ENCODE measurements at places on chromosomes 3 and 15.

DNA sequence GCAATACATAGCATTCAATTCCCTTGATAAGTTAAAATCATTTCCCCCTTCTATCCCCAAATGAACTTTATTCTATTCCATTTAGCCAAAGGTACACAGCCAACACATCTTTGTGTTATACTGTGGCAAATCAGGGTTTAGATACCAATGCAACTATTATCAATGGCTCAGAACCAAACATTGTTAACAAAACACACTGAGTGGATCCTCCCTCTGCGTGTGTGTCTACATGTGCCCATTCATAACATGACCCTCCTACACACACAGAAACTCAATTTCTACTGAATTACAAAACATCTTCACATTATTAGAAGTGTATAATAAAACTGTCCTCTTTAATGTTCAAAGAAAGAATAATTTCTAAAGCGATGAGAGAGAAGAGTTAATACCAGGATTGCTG lies 1.3 kb downstream of the TTBK2 start:
- no peak for DNase-seq

- DNase-seq, result no peak
Measured at GRCh38 chr15:45635763-45636292, 999 bp downstream of the SQOR start.

GRCh38 chr3:78497021-78497420 lies 1270.8 kb downstream of the ROBO1 start:
- no peak for DNase-seq

DNA sequence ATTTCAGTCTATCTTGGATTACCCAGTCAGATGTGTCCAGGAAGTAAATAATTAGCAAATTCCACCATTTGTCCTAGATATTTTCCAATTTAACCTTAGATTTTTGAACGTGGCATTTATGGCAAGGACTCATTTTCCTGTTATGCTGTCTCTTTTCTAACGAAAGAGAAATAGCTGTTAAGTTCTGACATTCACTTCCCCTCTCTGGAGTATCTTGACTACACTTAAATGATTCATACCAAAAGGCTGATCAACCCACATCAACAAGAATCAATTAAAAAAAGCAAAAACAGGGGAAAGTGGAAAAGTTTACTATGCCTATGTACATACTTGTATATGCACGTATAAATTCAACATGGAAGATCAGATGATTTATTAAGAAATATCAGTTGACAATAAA lies 149.9 kb downstream of the FRMD5 start:
- DNase-seq, result no peak

- no peak for DNase-seq
Measured at GRCh38 chr3:64294771-64295170, 69.5 kb upstream of the PRICKLE2 start.

DNA sequence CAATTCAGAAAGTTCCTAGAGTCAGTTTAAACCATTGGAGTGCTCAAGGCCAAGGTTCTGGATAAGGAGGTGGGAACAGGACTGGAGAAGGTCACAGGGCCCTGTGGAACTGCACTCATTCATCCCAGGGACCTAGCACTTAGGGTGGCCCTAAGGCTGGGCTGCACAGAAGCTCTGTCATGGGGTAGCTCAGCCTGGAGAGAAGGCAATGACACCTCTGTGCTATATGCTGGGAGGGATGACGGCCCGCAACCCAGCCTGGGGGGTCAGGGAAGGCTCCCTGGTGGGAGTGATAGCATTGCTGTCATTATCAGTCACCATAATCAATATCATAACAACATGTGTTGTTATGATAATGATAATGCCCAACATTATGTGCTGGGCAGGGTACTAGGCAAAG lies 13.4 kb downstream of the RBP1 start:
- DNase-seq, result no peak

GRCh38 chr3:25306705-25307104 lies 121.4 kb upstream of the RARB start:
- DNase-seq, result no peak

DNA sequence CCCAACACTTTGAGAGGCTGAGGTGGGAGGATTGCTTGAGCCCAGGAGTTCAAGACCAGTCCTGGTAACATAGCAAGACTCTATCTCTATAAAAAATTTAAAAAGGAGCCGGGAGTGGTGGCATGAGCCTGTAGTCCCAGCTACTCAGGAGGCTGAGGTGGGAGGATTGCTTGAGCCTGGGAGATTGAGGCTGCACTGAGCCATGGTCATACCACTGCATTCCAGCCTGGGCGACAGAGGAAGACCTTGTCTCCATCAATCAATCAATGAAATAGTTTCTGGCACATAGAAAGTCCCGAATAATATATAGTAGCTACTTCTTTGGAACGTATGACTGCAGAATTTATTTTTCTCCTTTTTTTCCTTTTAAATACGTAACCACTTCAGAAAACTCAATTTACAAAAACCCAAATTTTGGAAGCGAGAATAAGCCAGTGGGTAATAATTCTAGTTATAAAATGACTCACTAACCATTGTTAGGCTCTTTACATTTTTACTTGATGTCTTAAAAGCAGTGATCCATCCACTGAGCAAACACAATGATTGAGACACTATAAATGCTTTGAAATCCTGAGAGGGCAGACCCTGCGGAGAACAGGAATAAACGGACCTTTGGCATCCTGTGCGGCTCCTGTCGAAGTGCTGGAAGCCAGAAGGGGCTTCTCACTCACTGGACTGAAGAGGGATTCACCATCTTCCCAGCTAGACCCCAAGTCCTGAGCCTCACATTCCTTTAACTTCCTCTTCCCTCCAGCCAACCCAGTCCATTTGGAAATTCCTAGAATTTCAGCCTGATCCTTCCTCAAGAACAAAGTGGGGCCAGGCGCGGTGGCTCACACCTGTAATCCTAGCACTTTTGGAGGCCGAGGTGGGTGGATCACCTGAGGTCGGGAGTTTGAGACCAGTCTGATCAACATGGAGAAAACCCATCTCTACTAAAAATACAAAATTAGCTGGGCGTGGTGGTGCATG lies 68.4 kb upstream of the MFGE8 start:
- no peak for DNase-seq

DNA sequence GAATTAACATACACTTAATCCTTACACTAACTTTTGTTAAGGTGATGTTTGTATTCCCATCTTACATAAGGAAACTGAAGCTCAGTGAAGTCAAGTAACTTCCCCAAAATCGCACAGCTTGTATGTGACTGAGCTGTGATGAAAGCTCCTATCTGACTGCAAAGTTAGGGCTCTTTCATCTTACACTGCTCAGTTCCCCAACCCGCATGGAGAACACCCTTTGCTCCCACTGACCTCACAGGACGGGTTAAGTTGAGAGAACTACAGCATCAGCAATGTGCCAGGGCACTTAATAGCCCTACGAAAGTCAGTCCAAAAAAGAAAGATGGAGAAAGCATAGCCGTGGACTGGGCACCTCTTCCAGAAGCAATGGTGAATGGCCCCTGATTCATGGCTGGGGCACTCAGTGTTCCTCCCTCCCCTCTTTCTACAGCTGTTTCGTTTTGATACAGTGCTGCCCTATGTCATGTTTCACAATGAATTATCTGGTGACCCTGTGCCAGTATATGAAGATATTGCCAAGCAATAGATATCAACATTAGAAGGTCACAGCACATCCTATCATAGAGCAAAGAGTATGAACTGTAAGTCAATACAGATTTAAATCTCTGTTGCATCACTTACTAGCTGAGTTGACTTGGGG lies 38.0 kb downstream of the CADPS start:
- no peak for DNase-seq

DNA sequence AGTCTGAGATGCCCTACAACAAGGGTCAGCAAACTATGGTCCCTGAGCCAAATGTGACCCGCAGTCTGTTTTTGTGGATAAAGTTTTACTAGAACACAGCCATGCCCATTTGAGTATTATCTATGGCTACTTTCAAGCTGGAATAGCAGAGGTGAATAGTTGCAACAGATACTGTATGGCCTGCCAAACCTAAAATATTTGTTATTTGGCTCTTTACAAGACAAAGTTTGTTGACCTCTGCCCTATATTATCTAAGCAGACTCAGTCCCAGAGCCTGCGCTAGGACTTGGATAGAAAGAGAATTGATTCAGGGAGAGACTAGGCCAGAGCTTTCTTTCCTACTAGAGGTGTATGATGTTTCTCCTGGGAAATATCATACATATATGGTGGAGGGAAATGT lies 81.7 kb upstream of the NMNAT3 start:
- no peak for DNase-seq

DNA sequence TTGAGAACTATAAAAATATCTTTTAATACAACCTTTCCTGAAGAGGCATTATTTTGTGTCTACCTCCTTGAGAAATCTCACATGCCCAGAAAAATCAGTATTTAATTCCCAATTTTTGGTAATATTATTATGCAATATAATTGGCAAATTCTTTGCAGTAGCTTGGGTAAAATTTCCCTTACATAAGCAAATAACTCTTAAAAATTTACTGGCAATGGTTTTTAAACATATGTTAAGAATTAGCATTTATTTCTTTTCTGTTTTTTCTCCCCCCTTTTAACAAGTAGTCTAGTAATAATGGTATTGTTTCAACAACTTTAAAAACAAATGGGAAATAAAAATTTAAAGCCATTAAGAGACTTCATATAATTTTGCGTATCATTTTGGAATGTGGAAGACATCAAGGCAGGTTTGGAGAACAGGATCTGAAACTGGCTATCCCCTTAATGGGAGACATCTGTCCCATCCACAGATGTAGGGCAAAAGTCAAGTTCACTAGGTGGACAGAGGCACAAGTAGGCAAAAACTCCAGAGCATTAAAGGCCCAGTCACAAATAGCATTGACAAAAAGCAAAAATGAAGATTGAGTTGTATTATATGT lies 89.6 kb upstream of the AADACL2 start:
- DNase-seq, result no peak

DNA sequence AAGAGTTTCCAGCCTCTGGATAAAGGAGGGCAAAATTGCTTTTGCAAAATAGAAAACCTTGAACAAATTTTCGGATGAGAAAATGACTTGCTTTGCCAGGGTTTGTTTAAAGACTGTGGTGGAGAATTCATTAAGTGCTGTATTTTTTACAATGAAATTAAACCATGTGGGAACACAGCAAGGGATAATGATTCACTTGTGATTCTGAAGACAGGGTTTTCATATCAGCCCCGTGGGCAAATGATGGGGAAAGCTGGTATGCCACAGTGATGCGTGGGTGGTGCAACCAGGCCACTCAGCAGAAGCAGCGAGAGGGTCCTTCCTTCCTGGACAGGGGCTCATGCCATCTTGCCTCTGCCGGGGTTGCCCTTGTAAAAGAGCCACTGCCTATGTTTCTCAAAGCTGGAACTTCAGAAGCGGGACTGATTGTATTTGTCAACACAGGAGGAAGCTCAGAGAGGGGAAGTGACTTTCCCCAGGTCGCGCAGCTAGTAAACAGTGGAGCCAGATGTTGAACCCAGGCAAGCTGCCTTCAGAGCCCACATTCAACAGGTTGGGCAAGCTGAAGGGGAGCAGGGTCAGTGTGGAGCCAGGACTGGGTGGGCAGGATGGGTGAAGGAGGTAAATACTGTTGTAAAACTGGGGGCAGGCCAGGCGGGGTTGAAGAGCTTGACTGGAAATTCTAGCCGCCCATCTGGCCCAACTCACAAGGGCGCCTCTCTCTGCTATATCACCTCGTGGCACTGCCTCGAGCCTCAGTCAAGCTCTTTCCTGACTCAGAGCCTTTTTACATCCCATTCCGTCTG lies 79.1 kb downstream of the TOP2B start:
- DNase-seq, result no peak

DNA sequence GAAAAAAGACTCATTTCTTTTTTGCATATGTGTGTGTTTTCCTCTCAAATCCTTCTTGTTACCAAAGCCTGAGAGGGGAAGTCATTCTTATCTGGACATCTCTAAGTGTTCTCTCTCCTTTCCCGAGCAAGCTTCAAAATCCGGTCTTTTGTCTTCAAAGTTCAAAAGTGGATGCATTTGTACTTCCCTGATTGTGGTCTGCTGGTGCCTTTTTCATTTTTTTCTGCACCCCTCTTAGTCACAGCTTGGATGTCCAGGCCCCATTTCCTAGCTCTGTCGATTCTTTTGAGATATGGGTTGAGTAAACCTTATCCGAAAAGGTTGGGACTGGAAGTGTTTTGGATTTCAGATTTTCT lies 34.8 kb downstream of the EHD4 start:
- DNase-seq, result no peak

DNA sequence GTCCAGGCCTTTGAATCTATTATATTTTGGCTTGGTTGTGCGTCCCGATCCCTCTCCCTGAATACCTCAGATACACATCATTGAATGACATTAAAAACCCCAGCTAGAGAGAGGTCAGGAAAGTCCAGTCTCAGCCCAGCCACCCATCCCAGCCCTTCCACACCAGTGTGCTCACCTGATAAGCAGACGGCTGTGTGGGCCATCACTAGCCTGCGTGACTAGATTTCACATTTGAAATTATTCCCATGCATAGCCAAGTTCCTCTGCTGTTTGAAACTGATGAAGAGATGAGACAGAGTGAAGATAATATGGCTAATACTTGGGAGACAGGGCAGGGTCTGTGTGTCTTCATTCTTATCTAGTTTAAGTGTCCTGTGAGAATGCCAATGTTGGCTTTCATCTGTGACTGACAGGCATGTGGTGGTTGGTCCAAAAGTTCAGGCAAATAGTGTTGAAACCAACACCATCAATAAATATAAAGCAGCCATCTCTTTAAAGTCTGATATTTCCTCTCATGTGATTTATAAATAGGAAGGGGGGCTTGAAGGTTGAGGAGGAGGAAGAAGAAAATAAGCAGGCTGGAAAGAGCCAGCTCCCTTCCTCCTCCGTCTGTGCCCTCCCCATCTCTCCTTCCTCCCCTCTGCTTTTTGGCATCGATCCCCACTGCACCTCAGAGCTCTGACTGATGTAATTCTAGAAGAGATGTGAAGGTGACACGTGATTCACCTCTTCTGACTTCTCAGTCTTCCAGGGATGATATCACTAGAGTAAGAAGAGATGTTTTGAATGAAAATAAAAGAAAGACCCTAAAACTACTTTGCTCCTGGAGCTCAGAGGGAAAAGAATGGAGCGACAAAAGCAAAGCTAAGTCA lies 5.1 kb downstream of the FAM43A start:
- no peak for DNase-seq

DNA sequence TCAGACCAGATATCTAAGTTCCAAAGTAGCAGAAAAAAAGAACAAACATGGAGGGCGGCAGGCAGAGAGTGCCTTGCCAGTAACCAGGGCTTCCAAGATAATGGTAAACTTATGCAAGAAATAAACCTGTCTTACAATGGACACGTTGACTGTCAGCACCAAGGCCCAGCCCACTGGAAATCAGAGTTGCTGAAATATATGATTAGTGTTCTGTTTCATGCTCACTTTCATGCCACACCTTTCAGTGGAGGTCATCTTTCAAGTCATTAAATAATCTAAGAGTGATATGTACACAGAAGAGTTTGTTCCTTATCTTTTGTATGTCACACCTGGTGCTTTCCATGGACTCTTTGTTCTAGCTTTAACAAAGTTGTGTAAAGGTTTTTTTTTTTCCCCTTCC lies 358.1 kb downstream of the MECOM start:
- DNase-seq, result no peak

GRCh38 chr15:45634432-45635190 lies at the start of gene SQOR:
SQOR (plus strand) TSS chr15:45635029; CDS start chr15:45658924, 23,895 bp downstream.
- peak; percentile 96 for DNase-seq

- no peak for DNase-seq
Measured at GRCh38 chr3:192890347-192891335, 27.0 kb downstream of the MB21D2 start.

All from psoas muscle (tissue), 8 donors.